ENCODE measurements at places on chromosomes 7 and 10. TPM values are rescaled to one million over a fixed set of nuclear protein-coding genes. Genes with fewer than 3 reads are reported as not detected.

GRCh38 chr7:37342688-37343471 lies 105.8 kb downstream of the ELMO1 start:
- no peak for DNase-seq

- peak; percentile 82 for DNase-seq
These were observed 4.6 kb downstream of the HECW1 start for GRCh38 chr7:43117095-43117494.

DNA sequence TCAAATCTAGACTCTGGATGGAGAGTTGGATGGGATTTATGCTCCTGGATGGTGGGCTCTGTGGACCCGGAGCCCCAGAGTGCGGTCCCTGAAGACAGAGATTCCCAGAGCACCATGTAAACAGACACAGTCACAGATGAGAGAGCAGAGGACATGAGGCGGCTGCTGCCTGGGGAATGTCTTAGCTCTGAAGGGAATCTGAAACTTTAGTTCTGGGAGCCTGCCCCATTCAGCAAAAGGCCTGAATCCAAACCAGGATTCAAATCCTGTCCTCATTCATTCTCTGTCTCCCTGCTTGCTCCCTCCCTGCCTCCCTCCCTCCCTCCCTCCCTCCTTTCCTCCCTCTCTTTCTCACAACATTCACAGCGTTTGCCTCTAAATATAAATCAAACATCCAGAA lies 49.5 kb upstream of the CALD1 start:
- DNase-seq = no peak

GRCh38 chr10:11143242-11143641 lies 125.6 kb downstream of the CELF2 start:
- no peak for DNase-seq

DNA sequence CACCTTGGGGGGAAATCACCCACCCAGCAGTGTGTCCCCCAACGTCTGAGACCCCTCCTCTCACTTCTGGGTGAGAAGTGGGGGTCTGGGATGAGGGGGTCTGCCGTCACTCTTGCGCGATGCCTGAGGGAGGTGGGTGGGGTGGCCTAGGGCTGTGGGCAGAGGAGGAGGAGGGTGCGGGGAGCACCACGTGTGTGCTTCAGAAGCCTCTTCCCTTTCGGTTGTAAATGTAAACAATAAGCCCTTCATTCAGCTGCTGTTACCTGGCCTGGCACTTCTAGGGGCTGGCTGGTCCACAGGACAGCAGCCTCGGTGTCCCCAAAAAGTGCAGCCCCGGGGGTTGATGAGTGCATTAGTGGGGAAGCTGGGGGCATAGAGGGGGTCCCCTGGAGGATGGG lies 1.3 kb downstream of the CLIP2 start:
- DNase-seq = no peak

DNA sequence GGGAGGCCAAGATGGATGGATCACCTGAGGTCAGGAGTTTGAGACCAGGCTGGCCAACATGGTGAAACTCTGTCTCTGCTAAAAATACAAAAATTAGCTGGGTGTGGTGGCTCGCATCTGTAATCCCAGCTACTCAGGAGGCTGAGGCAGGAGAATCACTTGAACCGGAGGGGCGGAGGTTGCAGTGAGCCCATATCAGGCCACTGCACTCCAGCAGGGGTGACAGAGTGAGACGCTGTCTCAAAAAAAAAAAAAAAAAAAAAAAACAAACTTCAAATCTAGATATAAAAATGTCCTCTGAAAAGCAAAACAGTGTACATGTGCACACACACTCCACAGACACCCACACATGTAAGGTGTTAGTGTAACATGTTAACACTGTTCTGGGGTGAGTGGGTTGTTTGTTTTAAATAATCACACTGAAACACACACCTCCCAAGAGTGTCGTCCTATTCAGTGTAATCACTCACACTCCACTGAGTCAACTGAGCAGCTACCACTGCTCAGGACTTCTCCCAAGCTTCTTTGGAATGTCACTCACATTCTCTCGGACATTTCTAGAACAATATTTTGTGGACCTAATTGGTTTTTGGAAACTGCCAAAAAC lies 12.8 kb upstream of the RGS10 start:
- DNase-seq = no peak

DNA sequence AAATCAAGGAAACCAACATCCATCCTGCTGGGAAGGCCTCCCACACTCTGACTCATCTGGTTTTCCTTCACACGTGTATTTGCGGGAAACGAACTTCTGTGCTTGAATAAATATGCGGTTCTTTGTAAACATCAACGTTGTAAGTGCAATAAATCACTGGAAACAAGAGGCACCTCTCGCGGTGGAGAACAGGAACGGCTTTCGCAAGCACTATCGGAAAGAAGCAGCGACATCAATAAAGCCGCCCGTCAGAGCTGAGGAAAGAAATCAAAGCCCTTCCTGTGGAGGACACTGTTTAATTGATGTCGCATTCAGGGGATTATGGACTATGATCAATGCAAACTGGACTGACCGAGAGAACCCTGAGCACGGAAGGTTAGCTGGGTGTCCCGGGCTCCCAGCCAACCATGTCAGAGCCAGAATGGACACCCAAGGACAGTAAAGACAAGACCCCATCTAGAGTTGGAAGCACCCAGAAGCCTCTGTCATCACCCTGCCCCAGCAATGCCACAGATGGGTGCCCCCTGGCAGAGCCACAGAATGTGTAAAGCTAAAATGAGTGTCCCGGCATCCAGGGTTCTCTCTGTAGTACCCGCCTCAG lies 37.6 kb downstream of the OAT start:
- DNase-seq = peak; percentile 60

DNA sequence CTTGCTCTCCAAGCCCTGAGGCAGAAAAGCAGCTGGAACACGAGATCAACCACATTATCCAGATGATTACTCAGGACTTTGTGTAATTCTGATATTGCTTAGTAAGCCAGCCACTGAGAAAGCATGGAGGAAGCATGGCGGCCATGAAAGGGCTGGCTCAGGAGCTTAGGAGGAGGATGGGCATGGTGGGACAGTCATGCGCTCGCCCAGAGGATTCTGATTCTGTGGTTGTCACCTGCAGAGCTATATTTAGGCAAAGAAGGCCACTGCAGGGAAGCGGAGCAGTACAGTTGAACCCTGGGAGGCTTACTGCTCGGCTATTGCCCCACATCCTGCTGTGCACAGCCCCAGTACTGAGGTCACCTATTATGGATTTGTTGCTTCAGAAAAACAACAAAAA lies 128.8 kb upstream of the DNAJB12 start:
- no peak for DNase-seq

DNA sequence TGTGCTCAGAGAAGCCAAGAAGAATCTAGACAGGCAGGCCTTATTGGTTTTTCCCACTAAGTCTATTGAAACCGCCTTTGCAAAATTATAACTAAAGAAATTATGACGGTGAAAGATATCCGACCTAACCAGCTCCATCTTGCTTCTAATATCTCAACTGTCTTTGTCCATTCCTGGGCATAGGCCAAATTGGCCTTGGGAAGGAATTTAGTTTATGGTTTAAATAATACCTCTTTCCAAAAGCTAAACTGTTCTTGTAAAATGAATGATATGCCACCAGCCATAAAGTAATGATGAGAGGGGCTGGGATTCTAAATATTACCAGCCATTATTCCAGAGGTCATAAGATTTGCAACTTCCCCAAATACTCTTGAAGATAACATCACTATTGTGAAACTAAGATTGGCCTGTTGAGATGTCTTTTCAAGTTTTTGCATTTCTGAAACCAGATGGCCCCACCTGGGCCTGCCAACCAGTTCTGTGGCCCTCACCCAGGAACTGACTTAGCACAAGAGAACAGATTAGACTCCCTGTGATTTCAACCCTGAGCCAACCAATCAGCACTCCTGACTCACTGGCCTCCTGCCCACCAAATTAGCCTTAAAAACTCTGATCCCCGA lies 41.2 kb upstream of the SLC35G1 start:
- DNase-seq = no peak

DNA sequence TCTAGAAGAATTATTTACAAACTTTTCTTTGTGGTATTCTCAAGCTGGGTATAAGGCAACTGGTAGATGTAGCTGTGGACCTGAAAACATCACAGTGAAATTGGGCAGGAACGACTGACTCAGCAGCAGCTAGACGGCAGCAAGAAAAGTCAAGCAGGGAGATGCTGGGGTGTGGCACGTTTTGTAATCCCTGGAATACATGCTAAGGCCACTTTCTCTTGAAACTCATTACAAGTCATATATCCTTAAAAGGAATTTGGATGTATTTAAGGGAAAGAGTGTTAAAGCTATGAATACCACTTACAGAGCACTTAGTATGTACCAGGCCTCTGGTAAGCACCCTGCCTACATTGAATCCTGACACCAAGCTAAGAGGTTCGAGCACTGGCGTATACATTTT lies 17.4 kb downstream of the BEND7 start:
- DNase-seq = no peak

- no peak for DNase-seq
These were observed 7.9 kb downstream of the RET start for GRCh38 chr10:43084812-43085211.

GRCh38 chr7:40470091-40470592 lies 335.3 kb downstream of the SUGCT start:
- peak; percentile 83 for DNase-seq

DNA sequence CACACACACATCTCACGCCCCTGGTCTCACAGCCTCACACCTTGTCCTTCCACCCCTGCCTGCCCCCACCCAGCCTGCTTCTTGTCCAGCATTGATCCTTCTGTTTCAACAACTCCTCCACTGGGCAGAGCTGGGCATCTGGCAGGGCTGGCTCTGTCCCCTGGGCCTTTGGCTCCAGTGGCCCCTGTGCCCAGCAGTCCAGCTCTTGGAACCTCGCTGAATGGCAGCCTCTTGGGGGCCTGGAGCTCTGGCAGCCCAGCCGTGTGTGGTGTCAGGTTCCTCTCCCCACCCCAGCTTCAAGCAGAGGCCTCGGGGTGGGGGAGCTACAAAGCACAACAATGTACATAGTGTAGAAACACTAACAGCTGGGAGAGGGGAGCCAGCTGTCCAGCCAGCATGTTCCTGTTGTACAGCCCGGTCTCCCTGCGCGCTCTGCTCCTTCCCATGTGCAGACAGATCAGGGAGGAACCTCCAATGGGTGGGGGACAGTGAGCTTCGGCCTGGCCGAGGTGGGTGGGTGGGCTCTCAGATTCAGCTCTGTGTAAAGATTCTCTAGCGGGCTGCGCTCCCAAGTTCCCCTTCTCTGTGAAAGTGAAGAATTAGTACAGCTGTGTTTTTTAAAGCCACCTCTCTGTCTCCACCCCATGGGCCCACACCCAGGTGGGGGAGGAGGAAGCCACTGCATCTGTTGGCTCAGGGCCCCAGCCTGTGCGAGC lies 19.4 kb downstream of the ZMIZ2 start:
- peak; percentile 19 for DNase-seq

DNA sequence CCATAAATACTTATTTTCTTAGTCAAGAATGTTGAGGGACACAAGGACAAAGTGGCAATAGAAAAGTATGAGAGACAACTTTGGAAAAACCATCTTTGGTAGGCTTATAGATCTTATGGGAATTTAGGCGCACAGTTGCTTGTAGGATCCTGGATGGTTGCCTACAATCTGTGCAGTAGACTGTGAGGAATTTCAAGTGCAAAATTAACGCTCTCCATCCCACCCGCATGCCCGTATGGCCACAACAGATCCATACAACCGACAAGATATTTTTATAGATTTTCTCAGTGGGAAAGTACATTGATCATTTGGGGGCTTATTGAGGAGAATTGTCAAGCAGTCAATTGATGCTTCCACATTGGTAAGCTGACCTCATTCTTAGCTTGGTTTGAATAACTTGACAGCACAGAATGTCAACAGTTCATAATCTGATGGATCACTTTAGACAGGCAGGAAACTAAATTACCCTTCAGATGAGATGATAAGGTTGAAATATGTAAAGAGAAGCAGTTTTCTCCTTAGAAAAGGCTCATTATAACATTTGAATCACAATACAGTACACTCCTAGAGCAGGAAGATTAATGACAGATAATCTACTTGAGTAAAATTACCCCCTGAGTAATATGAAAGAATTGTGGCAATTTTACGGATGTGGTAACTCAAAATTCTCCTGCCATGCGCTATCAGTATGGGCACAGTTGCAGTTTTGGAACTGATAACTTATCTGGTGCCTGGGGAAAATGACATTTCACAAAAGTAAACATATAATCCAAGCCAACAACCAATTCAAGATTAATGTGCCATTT lies 479.7 kb downstream of the KIF20B start:
- DNase-seq = peak; percentile 60

GRCh38 chr10:86411281-86411841 lies 44.8 kb upstream of the GRID1 start:
- DNase-seq = peak; percentile 36

- DNase-seq = no peak
These were observed 110.6 kb downstream of the ITGB8 start for GRCh38 chr7:20441346-20441745.

DNA sequence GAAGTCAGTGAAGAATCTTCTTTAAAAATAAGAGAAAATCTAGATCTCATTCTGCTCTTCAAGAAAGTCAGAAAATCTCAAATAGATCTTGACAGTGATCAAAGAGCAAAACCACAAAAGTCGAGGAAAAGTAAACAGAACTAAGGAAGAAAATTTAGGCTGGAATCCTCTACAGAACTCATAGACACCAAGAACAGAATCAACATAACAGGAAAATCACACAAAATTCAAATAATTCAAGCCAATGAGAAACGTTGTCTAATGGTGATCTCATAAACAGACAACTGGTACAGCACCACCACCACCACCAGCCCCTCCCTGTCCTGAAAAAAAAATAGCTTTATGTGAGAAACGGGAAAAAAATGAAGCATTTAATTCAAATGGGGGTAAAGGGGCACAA lies 6.9 kb downstream of the ITGB1 start:
- DNase-seq = no peak

- no peak for DNase-seq
These were observed 76.4 kb upstream of the BET1 start for GRCh38 chr7:94080551-94080950.

- no peak for DNase-seq
These were observed 45.2 kb downstream of the MTERF1 start for GRCh38 chr7:91835091-91835825.

- DNase-seq = no peak
These were observed 12.7 kb downstream of the MRC1 start for GRCh38 chr10:17821893-17822292.

The HACD1 gene
- 23.1 TPM for total RNA-seq

The YKT6 gene
- total RNA-seq = 90.0 TPM

The CALML3 gene
- not detected for total RNA-seq

The ANKRD2 gene
- total RNA-seq = 1.8 TPM

The ENTPD1 gene
- 3.3 TPM for total RNA-seq

The HOXA1 gene
- total RNA-seq = 0.50 TPM

The COL13A1 gene
- 6.4 TPM for total RNA-seq

The ARL5B gene
- total RNA-seq = 12.1 TPM

The AQP1 gene
- 44.6 TPM for total RNA-seq

The AGAP3 gene
- 44.9 TPM for total RNA-seq

The HOXA2 gene
- total RNA-seq = 1.0 TPM

The ASAH2B gene
- total RNA-seq = 2.3 TPM

Data from fibroblast of lung (primary cell).